ENCODE measurements at places on chromosomes 3 and 15.

DNA sequence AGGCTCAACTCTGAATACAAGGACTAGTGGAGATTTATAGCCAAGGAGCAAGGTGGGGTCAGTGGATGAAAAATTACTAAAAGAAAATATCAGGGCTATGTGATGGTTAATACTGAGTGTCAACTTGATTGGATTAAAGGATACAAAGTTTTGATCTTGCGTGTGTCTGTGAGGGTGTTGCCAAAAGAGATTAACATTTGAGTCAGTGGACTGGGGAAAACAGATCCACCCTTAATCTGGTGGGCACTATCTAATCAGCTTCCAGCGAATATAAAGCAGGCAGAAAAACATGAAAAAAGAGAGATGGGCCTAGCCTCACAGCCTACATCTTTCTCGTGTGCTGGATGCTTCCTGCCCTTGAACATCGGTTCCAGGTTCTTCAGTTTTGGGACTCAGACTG is 14.4 kb upstream of the SENP7 start:
- DNase-seq, result no peak

GRCh38 chr3:65020281-65021160 is 332.7 kb upstream of the ADAMTS9 start:
- DNase-seq, result no peak

DNA sequence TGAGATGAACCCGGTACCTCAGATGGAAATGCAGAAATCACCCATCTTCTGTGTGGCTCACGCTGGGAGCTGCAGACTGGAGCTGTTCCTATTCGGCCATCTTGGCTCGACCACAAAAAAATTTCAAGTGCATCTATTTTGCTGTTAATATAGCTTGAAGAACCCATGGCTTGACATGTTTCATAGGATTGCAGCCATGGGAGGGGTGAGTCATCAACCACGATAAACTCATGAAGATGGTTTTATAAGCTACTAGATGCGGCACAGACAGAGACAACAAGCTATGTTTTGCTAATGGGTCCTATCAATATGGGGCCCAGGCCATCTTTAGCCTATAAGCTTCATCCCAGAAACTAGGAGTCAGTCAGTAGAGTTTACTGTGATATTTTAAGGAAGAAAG is 100.4 kb upstream of the PHLDB2 start:
- DNase-seq, result no peak

DNA sequence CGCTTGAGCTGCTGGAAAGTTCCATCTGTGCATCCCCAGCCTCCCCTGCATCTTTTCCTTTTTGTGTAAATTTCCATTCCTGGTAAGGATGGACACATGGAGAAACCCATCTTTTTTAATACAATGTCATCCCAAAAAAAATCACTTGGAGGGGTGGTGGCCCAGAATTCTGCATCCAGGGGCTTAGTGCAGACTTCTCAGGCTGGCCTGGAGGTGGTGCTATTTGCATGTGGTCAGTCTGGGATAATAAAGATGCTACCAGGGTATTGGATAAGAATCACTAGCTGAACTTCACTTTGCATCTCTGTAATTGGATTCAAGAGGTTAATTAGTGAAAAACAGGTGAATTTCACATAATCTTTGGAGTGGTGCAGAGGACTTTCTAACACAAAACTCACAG is 1.8 kb upstream of the ZSCAN2 start:
- no peak for DNase-seq

DNA sequence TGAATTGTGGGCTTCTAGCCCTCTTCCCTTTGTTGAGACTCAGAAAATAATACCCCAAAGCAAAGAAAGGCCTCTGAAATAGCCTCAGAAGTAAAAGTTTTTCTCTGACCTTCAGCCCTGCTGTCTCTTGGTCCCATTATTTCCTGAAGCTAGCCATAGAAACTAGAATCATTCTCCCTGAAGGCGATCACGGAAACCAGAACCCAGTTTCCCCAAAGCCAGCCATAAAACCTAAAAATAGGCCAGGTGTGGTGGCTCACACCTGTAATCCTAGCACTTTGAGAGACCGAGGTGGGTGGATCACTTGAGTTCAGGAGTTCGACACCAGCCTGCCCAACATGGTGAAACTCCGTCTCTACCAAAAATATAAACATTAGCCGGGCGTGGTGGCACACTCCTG is 27.2 kb downstream of the EXD1 start:
- DNase-seq, result no peak

- no peak for DNase-seq
Measured at GRCh38 chr3:148648685-148649352, 48.9 kb upstream of the AGTR1 start.

GRCh38 chr3:161070252-161070930 is 34.8 kb downstream of the B3GALNT1 start:
- DNase-seq, result no peak

GRCh38 chr3:56769116-56769707 is 32.5 kb downstream of the ARHGEF3 start:
- no peak for DNase-seq

DNA sequence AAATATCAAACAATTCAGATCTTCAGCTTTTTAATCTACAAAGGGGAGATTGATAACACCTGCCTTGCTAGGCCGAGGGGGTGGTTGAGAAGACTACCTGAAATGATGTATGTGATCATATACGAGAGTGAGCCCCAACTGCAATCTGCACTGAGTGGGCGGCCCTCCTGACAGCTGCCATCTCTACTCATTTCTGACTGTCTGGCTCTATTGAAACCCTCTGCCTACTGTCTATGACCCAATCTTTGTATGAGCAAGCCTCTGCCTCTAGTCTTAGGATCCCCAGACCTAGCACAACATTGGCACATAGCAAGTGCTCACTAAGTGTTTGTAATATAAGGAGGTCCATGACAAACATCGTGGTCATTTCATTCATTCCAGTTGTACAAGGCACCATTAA is 144.4 kb upstream of the NR2F2 start:
- DNase-seq, result no peak

All from stimulated activated CD8-positive, alpha-beta memory T cell treated with anti-CD3 and anti-CD28 coated beads, Interleukin-12 subunit alpha, Interleukin-12 subunit beta, amount 100 ng/mL, for 1 hour (primary cell).